Activated CD8-positive, alpha-beta memory T cell treated with anti-CD3 and anti-CD28 coated beads for 24 hours (primary cell): ENCODE measurements at places on chromosomes 12 and 14.

GRCh38 chr12:52874573-52875435 lies 26.0 kb upstream of the KRT78 start:
- no peak for DNase-seq

GRCh38 chr14:40354754-40355153 lies 922.5 kb upstream of the FBXO33 start:
- DNase-seq, result no peak

- DNase-seq, result no peak
Observed at GRCh38 chr12:114580306-114580705, 103.7 kb downstream of the TBX3 start.

- DNase-seq, result no peak
Observed at GRCh38 chr12:104150416-104150815, 12.4 kb upstream of the NFYB start.

GRCh38 chr14:21711360-21711961 lies 37.8 kb upstream of the OR4E1 start:
- DNase-seq, result no peak
